ENCODE measurements at places on chromosomes 12 and 14. TPM values are rescaled to one million over a fixed set of nuclear protein-coding genes. Genes with fewer than 3 reads are reported as not detected.

DNA sequence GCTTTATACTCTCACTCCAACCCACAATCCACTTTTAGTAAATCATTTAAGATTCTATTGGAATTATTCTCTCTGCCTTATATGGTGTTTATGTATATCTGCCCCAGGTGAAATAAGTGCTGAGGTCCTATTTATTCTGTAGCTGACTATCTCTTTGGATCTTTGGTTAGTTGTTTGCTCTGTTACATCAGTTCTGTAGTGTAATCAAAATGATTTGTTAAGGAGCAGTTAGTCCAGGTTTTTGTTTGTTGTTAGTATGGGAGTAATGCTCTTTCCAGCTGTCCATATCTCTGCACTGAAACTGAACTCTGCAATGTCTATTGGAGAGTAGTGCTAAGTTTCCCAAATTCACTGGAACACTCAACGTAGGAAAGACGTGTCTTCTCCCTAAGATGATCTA, 615.8 kb downstream of the SNAPC1 start:
- no peak overlapping the region for H3K27ac ChIP-seq
- H3K36me3 ChIP-seq = no peaks in the 10 kb centered on the region
- H3K4me3 ChIP-seq = no peak overlapping the region
- H3K4me1 ChIP-seq = no peaks in the 10 kb centered on the region

MAPKAPK5 gene
- total RNA-seq = 34.3 TPM

DNA sequence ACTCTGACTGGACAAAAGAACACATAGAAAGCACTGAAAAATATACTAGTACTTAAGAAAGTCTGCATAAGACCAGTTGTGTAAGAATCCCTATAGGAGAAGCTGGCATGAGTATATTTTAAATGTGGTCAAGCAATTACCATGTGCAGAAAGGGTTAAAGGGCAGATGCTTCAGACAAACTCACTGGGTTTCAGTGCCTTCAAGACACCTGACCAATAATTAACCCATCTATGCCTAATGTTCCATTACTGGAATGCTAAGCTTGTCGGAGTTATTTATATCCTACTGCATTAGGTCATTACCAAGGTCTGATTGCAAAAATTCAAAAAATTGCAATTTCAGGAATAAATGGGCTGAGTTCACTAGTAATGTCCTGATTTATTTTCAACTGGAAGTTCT, 41.3 kb downstream of the HNRNPC start:
- no peak overlapping the region for H3K4me3 ChIP-seq
- no peak overlapping the region for H3K27ac ChIP-seq
- no peaks in the 10 kb centered on the region for H3K27me3 ChIP-seq
- peaks cover 35% of the 10 kb centered on the region for H3K36me3 ChIP-seq

- no peak overlapping the region for H3K27ac ChIP-seq
- DNase-seq = peak; percentile 25
- H3K4me1 ChIP-seq = no peaks in the 10 kb centered on the region
- peaks cover 6% of the 10 kb centered on the region for H3K27me3 ChIP-seq
- H3K4me3 ChIP-seq = no peak overlapping the region
- no peaks in the 10 kb centered on the region for H3K36me3 ChIP-seq
Measured at GRCh38 chr14:101127224-101127623, 223.7 kb upstream of the RTL1 start.

- no peak for DNase-seq
- no peak overlapping the region for H3K27ac ChIP-seq
- no peak overlapping the region for H3K4me3 ChIP-seq
- no peaks in the 10 kb centered on the region for H3K27me3 ChIP-seq
Measured at GRCh38 chr12:69649529-69649928, 38.8 kb upstream of the LRRC10 start.

DPPA3 gene
- not detected for total RNA-seq

DNA sequence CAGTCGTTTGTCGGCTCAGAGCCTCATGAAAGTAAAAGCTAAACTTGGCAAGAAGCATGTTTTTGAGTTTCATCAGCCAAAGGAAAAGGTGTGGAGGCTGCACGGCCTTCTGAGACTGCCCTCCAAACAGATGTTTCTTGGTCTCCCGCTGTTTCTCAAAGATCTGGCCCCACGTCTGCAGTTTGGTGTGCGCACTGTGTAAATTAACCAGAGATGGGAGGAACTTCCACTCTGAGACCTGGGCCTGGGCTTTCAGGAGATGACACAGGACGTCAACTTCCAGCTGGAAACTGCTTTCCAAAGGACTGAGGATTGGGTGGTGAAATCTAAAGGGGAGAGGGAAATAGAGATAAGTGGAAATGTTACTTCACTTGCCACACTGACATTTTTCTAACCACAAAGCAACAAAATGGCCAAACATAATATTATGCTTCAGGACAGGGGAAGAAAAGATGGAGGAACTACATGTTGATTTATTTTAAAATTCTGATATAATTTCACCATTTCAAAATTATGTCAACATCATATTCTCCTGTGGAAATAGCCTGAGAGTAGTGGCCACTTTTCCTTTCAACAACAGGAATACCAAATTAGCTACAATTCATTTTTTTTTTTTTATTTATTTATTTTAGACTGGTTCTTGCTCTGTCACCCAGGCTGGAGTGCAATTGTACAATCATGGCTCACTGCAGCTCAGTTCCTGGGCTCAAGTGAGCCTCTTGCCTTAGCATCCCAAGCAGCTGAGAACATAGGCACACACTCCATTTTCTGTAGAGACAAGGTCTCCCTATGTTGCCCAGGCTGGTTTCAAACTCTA, 27.6 kb downstream of the KICS2 start:
- H3K27me3 ChIP-seq = no peaks in the 10 kb centered on the region
- no peak overlapping the region for H3K27ac ChIP-seq
- H3K36me3 ChIP-seq = peaks cover 16% of the 10 kb centered on the region
- no peak for DNase-seq
- no peak overlapping the region for H3K4me3 ChIP-seq
- H3K4me1 ChIP-seq = no peaks in the 10 kb centered on the region

DNA sequence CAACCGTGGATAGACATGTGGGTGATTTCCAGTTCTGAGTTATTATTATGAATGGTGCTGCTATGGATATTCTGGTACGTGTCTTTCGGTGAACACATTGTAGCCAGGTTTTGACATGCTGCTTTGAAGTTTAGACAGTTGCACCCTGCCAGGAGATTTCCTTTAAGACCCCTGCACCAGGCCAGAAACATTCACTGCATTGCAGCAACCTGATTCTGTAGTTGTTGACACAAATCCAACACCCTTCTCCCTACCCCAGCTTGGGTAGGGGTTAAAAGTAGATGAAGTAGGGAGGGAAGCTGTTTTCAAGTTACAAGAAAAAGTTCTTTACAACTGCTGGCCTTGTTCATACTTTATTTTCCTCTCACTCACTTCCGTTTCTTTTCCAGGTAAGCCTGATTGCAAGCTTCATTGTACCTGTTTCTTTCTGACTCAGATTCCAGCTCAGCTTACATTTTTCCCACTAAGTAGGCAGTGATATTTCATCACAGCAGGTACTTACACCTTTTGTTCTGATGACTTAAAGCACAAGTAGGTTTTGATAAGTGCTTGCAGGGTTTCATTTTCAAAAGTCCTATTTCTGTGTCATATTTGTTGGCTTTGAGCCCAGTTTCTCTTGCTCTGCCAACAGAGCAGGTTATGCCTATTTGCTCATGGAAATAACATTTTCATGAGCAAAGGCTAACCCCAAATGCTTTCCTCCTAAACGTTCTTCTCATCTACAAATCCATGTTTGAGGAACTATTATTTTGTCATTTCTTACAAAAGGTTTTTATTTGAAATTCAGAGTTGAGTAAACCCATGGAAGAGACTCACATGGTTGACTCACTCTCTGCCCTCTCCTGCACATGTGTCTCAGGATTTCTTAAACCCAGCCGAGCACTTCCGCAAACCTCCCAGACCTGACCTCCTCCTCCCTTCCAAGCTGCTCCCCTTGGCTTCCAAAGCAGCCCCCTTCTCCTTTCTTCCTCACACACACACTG, 12.1 kb upstream of the LTA4H start:
- H3K36me3 ChIP-seq = no peaks in the 10 kb centered on the region
- no peaks in the 10 kb centered on the region for H3K27me3 ChIP-seq
- no peak overlapping the region for H3K27ac ChIP-seq
- peak; percentile 71 for DNase-seq

ADAMTS20 gene
- total RNA-seq = not detected

ADCY4 gene
- total RNA-seq = 12.1 TPM

BCAT1 gene
- total RNA-seq = 20.2 TPM

IGFBP6 gene
- total RNA-seq = 379 TPM

KRT80 gene
- not detected for total RNA-seq

- no peak overlapping the region for H3K27ac ChIP-seq
- no peaks in the 10 kb centered on the region for H3K27me3 ChIP-seq
- no peak overlapping the region for H3K4me3 ChIP-seq
- no peak for DNase-seq
- no peaks in the 10 kb centered on the region for H3K4me1 ChIP-seq
Measured at GRCh38 chr12:89928467-89928866, 219.8 kb upstream of the ATP2B1 start.

All from sigmoid colon (tissue), 7 donors.